ENCODE measurements at places on chromosomes 11 and 22. TPM values are rescaled to one million over a fixed set of nuclear protein-coding genes. Genes with fewer than 3 reads are reported as not detected.
A peak's percentile ranks its signal among the peaks of the same experiment; 100 is the strongest.

DNA sequence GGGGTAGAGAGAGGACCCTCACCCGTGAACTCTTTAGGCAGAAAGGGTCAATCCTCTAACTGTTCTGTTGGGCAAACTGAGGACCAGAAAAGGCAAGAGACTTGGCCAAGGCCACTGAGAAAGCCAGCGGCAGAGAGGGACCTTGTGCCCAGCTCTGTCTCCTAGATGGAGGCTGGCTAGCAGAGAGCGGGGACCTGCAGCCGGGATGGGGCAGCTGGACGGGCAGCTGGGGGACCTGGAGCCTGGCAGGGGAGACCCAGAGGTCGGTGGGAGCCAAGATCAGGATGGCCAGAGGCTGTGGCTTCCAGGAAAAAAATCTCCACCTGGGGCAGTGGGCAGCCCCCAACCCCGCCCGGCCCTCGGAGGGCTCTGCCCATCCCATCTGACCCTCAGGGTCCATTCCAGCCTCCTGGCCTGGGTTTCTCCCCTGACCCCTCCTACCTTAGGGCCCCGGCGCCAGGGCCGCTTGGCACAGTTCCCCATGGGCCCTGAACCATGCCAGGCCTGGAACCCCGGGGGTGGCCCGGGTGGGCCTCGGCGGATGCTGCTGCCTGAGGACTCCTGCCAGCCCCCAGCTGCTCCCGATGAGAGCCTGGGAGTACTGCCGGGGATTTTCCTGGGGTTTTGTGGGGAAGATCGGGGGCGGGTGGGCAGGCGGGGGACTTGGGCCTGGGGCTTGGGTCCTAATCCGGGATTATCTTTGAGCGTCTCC is at the start of gene CABP2:
CABP2 (minus strand) TSS at position 603 of the 712 bp plus-strand sequence; CDS start at position 483, 120 bp downstream.
- DNase-seq = no peak

DNA sequence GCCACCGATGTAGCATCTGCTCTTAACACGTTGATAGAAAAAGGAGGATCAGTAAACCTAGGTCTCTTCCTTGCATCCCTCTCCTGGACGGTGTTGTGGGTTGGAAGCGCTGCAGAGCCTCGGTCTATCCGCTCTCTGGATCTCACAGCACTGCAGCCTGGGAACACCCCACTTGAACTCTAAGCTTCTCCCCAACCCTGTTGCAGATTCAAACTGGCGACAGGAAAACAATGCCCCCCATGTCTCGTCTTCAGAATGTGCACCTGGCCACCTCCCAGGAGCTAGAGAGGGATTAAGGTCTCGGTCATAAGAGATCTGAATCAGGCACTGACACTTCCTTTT is 454 bp downstream of the TMEM218 start:
- no peak for DNase-seq

GRCh38 chr22:49723478-49724029 is 104.1 kb downstream of the BRD1 start:
- no peak for DNase-seq

GRCh38 chr11:65206441-65206841 is 24.7 kb downstream of the CAPN1 start:
- DNase-seq = no peak

GRCh38 chr22:45462034-45462655 is 40.5 kb upstream of the FBLN1 start:
- DNase-seq = no peak

DNA sequence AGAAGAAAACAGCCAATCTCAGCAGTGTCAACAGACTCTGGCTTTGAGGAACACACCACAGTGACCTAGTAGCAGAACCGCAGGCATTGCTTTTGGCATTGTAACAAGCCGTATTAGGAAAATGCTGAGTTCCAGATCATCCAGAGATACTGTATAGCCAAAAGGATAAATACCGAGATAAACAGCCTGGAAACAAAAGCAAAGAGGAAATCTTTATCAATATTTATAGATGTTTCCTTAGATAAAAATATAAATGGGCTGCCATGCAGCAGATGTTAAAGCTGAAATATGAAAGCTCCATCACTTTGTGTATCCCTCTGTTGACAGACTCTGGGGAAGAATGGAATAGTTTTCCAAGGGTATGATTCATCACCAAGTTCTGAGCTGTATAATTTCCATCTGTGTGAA is 98.9 kb upstream of the TP53AIP1 start:
- DNase-seq = no peak

GRCh38 chr11:79066456-79067351 is 374.1 kb downstream of the TENM4 start:
- no peak for DNase-seq

GRCh38 chr11:63767565-63768236 is 874 bp downstream of the ZFTA start:
- DNase-seq = no peak

GRCh38 chr11:12968826-12969225 is 40.3 kb upstream of the RASSF10 start:
- DNase-seq = no peak

- DNase-seq = no peak
Measured at GRCh38 chr11:17578296-17578695, 31.2 kb downstream of the OTOG start.

- no peak for DNase-seq
Measured at GRCh38 chr11:74806267-74806666, 57.6 kb downstream of the RNF169 start.

GRCh38 chr11:61129639-61130523 is 27.6 kb downstream of the CD5 start:
- peak; percentile 90 for DNase-seq

- no peak for DNase-seq
Measured at GRCh38 chr11:114194702-114195101, 101.5 kb upstream of the NNMT start.

GRCh38 chr11:118435893-118436624 is at the start of gene KMT2A:
Gene KMT2A, plus strand, starts transcription at chr11:118436492. Its CDS starts 21 bp downstream, at chr11:118436513.
- DNase-seq = peak; percentile 97

- no peak for DNase-seq
Measured at GRCh38 chr11:122167100-122167499, 51.1 kb upstream of the BLID start.

- DNase-seq = no peak
Measured at GRCh38 chr11:12547953-12548650, 126.1 kb upstream of the TEAD1 start.

GRCh38 chr11:113926273-113927197 is 21.9 kb downstream of the HTR3B start:
- DNase-seq = no peak

DNA sequence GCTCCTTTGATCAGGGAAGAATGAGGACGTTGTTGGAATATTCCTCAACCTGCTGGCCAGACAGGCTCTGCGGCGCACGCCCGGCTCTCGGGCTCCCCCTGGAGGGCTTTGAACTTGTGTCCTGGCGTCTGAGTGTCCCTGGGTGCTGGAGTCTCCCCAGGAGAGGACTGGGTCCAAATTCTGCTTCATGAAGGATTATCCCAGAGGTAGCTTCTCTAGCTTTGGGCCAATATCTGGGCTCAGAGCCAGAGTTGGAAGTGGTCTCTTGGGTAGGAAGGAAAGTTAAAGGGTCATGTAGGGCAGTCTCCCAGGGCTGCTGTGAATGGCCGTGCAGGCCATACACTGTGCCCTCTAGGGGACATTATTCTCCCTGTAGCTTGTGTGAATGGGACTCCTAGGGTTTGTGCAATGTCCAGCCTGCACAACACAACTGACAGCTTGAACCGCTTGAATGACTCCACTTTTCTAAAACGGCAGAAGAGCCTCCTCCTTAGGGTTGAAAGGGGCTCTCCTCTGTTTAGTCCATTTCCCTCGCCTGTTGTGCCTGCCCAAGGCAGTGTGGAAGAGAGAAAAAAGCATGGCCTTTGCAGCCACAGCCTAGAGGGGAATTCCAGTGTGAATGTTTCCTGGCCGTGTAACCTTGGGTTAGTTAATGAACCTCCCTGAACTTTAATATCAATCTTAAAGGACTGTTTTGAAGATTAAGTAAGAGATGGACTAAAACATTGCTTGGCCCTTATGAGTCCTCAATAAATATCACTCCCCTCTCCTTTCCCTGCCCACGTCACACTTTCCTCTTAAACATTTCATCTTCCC is 111.2 kb upstream of the THY1 start:
- peak; percentile 53 for DNase-seq

- no peak for DNase-seq
Measured at GRCh38 chr11:118448294-118448693, 12.0 kb downstream of the KMT2A start.

DNA sequence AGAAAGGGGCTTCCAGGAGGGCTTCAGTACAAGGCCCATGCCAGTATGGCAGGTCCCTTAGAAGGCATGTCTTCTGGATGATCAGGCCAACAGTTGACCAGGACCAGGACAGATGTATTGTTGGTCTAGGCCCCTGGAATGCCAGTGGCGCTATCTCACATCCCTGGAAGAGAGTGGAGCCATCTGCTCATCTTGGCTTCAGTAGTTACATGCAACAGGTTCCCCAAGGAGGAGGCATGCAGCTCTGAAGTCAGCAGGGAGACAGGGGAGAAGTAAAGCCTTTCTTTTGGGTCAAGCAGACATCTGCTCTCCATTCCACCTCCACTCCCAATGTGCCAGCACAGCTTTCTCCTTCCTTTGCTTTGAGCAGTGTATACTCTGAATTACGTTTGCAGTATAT is 244.1 kb downstream of the KIRREL3 start:
- DNase-seq = no peak

DNA sequence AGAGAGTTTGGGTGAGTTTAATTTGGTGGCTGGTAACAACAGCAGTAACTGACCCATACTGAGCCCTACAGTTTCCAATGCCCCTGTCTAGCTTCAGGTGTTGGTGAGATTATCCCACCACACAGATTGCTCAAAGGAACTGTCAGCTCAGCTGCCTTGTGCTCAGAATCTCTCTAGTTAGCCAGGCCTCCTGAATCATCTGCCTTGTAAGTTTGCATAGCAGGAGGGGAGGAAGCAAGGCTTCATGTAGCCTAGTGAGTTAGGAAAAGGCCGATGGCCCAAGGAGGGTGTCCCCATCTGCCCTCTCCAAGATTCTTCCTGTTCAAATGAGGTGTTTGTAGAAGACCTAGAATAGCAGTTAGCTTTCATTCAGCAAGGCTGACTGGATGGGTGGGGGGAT is 74.3 kb downstream of the MICAL2 start:
- no peak for DNase-seq

DNA sequence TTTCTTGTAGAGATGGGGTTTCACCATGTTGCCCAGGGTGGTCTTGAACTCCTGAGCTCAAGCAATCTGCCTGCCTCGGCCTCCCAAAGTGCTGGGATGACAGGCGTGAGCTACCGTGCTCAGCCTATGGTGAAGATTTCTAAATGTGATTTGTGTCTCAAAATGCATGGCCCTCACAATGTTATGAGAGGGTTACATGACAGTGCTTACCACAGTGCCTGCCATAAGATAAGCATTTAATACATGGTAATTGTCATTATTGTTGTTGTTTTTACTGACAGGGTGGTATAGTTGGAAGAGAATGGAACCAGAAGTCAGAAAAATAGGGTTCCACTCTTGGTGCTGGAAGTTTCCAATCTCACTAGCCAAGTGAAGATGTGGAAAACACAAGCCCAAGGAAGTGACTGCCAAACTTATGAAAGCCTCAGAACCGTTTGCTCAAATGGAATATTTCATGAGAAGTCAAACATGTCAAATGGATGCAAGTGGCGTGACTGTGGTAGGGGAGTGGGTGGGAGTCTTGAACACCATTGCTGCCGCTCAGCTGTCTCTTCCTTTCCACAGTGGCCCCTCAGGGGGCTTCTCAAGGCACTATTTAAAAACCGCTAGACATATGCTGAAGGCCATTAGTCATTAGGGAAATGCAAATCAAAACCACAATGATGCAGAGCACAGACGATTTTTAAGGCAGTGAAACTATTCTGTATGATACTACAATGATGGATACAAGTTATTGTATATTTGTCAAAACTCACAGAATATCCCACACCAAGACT is 29.1 kb upstream of the LMO2 start:
- no peak for DNase-seq

DNA sequence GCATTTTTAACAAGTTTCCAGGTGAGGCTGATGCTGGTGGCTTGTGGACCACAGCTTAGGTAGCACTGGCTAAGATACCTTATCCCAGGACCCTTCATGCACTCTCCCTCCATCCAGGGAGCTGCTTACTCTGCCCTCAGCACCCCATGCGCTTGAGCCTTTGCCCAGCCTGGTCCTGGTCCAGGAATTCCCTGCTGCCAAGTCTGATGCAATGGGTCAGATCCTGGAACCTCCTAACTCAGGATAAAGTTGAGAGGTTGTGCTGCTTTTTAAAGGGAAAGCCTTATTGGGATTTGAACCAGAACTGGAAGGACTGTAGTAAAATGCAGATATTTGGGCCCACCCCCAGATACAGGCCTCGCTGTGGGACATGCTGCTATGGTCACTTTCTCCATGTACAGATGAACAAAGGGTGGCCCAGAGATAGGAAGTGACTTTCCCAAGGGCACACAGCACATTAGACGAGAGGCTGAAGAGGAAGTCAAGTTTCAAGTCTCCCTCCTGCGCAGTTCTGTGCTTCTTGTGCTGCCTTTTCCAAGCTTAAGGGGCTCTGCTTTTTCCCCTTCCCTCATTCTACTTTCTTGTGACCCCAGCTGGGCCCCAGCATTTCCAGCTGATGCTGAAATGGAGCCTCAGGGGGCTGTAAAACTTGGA is 824 bp upstream of the LGALS12 start:
- no peak for DNase-seq

DNA sequence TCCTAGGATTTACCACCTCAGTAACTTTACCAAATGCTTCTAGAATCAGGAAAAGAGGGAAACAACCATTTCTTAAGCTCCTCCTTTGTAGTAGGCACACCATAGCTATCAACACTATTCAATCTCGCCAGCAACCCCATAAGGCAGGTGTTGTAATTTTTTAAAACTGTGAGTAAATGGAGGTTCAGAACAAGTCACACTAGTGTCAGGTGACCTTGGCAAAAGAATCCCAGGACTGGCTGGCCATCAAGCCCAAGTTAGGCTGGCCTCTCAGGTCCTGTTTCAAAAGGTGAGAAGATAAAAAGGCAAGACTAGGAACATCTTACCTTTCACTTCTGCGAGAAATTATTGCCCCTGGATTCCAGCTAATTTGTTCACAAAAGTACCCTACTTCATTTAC is 713 bp downstream of the TOP3B start:
- DNase-seq = no peak

- no peak for DNase-seq
Measured at GRCh38 chr11:78080084-78080817, 589 bp upstream of the NDUFC2 start.

- no peak for DNase-seq
Measured at GRCh38 chr11:121800731-121801393, 315.2 kb downstream of the BLID start.

Gene APOBEC3B
- total RNA-seq = 0.91 TPM

Gene SMTNL1
- 1.4 TPM for total RNA-seq

Gene APOA1
- total RNA-seq = 2,058 TPM

Gene MPZL3
- 6.2 TPM for total RNA-seq

Gene MB
- 71.8 TPM for total RNA-seq

Gene PLAAT5
- total RNA-seq = not detected

Gene HOATZ
- total RNA-seq = 1.0 TPM

Gene F2
- not detected for total RNA-seq

Gene MOGAT2
- total RNA-seq = 4.1 TPM

Gene FZD4
- 38.3 TPM for total RNA-seq

Gene DTX4
- 10.7 TPM for total RNA-seq

Gene PLA2G3
- 1.5 TPM for total RNA-seq

Gene NCF4
- 0.91 TPM for total RNA-seq

Gene MISFA
- total RNA-seq = 7.3 TPM

Gene TMEM191B
- 7.3 TPM for total RNA-seq
